Activated CD4-positive, alpha-beta T cell treated with anti-CD3 and anti-CD28 coated beads for 1 hour (primary cell): ENCODE measurements at places on chromosomes 6 and 20.

DNA sequence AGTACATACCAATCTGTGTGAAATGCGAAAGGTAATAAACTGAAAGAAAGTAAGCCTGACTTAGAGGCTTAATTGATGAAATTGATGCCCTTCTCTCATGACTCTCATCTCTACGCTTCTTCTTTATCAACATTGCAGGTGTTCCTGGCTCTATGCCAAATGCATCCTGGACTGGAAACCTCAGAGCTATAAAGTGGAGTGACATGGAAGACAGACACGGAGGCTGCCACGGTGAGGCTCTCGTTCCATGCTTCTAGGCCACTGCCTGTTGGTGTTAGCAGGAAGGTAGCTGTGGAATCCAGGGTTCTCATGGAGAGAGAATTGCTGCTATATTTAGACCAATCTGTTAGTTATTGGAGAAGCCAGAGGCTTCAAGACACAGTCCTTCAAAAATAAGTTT, 73.2 kb downstream of the C6orf52 start:
- DNase-seq: no peak

GRCh38 chr20:14583413-14583812, 246.0 kb upstream of the FLRT3 start:
- no peak for DNase-seq

- DNase-seq: no peak
Observed at GRCh38 chr20:56554869-56555268, 21.8 kb downstream of the FAM209B start.

GRCh38 chr6:128505603-128506002, 14.8 kb downstream of the PTPRK start:
- no peak for DNase-seq

GRCh38 chr6:157912326-157912725, 69.3 kb upstream of the SYNJ2 start:
- no peak for DNase-seq

GRCh38 chr6:20892365-20892764, 358.1 kb downstream of the CDKAL1 start:
- DNase-seq: no peak

DNA sequence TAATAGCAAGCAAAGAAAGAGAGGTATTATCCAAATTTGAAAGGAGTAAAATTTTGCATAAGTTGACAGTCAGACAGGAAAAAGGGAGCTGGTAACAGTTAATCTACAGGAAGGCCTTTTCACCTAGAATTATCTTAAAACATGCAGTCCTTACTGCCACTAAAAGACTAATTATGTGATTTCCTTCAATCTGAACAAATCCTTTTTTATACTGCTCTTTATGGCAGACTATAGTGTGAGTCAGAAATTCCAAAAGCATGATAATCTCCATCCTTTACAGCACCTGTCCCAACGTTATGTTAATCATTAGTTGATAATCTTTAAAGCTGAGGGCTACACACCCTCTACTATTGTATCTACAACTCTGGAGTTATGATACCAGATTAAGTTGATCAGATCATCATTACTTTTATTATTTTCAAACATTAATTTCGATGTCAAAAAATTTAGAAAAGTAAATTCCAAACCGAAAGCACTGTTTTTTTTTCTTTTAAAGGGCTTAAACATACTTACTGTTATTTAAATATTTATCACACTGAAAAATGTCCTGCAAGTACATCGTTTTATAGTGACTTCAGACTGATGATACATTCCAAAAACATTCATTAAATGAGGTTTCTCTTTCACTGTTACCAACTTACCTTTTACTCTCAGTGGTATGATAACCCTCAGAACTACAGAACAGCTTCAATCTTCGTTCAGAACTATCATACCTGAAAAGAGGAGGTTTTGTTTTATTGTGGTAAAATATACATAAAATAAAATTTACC, 33.2 kb upstream of the AKAP7 start:
- DNase-seq: no peak

DNA sequence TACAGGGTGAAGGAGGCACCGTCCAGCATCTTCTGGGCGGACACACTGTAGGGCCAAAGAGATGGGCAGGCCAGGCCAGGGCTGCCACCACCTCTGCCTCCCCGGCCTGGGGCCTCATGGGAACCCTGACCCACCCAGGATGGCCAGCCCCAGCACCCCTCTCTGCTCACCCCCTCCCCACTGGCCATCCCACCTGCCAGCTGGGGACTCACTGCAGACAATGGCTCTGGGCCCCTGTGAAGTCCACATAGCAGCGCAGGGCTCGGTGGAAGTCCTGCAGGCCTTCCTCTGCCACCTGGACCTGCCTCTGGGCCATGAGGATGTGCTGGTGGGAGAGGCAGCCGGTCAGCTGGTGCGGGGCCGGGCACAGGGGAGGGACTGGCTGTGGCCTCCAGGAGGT, 3.6 kb upstream of the C20orf144 start:
- no peak for DNase-seq

DNA sequence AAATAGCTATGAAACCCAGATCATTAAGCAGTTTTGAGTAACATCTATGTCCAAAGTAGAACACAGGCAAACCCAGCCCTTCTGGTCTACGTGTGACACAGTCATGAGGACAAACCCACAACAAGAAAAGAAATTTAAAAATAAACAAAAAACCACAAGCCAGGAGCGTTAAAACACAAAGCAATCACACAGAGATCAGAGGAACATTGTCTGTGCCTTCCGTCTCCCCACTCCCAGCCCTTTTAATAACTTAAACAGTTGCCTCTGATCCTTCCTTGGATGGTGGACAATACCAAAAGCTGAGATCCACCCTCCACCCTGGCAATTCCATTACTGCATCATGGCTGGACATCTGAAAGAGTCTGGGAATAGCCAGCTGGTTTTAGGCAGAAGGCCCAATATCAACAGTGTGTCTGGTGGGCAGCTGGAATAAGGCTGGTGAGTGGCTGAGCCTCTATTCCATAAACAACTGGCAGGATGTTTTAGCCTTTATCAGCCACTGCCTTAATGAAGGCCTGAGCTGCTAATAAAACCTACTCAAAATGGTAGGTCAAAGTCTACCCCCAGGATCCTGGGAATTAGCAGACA, 15.7 kb upstream of the LAMA4 start:
- DNase-seq: no peak

- DNase-seq: peak; percentile 76
Observed at GRCh38 chr6:159790149-159790955, at the start of gene MRPL18. TSS of gene MRPL18 (plus strand) at chr6:159790467. CDS start at chr6:159790588, 121 bp downstream.

- DNase-seq: no peak
Observed at GRCh38 chr20:23582293-23582692, 14.0 kb upstream of the CST9L start.

GRCh38 chr6:48615041-48615440, 504.0 kb upstream of the PTCHD4 start:
- no peak for DNase-seq

- no peak for DNase-seq
Observed at GRCh38 chr6:132320007-132320406, 81.3 kb downstream of the MOXD1 start.

DNA sequence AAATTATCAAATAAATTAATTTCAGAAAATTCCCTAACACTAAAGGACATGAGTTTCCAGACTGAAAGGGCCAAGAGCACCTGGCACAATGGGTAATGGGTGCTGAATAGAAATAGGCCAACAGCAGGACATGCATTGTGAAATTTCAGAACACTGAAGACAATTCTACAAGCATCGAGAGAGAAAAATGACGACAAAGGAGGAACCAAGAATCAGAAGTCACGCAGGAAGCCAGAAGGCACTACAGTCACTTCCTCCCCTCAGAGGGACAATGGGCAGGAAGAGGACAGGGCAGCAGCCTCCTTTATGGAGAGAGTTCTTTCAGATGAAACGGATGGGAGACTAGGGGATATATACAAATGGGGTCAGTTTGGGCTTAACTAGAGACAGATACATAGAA, 29.6 kb downstream of the PCNA start:
- DNase-seq: no peak

GRCh38 chr20:60513141-60513540, 554.9 kb downstream of the CDH26 start:
- no peak for DNase-seq

- no peak for DNase-seq
Observed at GRCh38 chr20:25079171-25079570, 2.8 kb downstream of the VSX1 start.

GRCh38 chr20:5410470-5410869, 93.7 kb upstream of the PROKR2 start:
- no peak for DNase-seq

DNA sequence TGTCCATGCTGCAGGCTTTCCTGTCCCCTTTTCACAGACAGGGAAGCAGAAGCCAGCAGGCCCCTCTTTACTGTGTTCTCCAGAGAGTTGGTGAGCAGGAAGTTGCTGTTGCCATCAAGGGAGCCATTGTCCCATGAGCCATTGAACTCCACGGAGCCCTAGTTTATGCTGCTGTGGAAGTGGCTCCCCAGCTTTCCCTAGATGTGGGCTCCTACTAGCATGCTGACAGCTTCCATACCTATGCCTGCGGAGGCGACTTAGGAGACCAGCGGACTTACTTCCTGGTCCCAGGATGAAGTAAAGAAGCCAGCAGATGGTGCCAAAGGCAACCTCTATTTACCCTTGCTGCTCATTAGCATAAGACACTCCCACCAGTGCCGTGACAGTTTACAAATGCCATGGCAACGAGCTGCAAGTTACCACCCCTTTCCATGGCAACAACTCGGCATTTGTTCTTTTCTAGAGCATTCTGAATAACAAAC, 30.8 kb upstream of the FKBP1A start:
- no peak for DNase-seq

DNA sequence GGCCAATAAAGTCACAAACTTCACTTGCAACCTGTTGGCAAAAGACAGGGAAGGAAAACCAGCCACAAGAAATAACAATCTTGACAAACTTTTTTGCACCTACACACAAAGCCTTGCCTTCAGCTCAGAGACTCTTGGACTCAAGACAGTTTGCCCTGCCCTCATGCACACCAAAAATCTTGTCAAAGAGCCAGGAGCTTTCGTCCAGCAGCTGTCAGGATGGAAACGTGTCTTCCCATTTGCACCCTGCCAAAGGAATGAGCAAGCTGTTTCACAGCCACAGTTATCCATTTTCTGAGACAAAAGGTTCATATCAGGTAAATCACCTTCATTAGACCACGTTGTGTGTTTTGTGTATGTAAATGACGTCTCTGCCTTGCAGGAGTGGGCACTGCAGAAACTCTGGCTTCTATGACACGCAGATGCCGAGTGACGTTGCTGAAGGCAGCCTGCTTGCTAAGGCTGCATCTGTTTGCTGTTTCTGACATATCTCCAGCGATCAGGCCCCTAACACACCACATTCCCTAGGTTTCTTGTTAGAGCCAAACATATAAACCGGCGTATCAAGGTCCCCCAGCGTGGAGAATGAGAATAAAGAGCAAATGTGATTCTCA, 193.4 kb downstream of the SYNDIG1 start:
- DNase-seq: no peak

DNA sequence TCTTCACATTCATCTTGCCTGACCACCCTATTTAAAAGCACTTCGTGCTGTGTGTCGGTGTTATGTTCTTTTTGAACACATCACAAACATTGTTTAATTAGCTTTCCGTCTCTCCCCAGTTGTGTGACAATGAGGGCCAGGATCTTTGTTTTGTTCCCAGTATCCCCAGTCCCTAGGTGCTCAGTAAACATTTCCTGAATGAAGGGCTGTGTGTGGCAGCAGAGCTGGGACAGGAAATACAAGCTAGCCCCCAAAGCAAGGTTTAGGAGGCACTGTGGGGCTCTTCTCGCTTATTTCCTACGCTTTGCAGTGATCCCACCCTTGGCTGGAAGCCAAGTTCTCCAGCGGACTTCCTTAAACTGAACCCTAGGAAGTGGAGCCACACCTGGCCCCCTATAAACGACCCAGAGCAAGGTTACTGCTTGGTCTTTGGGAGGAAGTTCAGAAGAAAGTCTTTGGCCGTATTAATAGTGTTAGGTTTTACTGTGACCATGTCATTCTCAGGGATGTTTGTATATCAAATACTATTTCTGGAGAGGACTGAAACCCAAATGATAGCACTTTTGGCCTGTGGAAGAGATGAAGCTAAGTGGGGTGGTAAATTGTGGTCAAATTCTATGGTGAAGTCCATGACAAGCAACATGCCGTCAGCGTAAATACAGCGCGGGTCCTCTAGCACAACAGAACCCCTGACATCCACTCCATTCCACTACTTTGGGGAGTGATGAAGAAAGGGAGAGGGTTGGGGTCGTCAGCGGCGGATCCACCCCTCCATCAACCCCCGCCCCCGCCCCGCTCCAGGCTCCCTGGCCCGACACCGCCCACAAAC, 570 bp upstream of the FANCE start:
- no peak for DNase-seq

DNA sequence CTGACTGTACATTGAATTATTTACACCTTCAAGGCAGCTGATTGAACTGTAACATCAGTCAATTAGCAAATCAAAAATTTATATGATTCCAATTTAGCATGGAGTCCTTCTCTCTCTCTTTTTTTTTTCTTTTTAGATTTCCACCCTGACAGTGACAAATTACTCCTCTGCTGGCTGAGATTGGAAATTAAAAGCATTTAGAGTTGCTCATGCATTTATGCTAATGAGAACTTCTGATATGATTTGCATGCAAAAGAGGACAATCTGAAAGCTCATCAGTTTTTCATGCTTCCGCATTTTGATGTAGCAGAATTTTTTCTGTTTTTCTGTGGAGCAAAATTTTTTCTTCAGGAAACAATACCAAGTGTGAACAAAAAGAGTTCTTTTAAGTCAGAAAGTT, 130.5 kb upstream of the NOX3 start:
- no peak for DNase-seq
